Choroid plexus epithelial cell (primary cell): ENCODE measurements at places on chromosomes 7 and 10.

- DNase-seq: peak; percentile 69
Measured at GRCh38 chr10:43861966-43862751, 213.5 kb upstream of the ZNF32 start.

DNA sequence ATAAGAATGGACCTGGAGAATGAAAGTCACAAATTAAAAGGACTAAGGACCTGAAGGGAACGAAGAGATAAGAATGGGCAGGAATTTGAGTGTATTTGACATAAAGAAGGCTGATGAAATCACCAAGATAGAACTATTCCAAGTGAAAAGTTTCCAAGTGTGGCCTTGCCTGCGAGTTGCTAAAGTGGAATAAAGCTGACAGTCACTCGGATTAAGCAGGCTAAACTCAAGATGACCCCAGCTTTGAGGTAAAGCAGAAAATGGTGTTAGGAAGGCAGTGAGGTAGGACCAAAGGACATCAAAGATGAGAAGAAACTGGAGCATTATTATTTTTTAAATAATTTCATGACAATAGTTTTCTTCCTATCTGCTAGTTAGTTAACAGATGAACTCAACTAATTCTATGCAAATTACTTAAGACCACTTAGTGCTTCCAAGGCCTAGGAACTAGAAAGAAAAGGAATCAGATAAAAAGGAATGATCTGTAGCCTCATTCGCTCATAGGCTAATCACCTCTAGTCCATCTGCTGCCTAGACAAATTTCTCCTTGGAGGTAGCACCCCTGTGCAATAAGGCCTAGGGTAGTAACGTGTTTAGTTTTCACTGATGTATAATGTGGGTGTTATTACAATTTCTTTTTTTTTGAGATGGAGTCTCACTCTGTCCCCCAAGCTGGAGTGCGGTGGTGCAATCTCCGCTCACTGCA, 34.5 kb downstream of the EZH2 start:
- DNase-seq: no peak

DNA sequence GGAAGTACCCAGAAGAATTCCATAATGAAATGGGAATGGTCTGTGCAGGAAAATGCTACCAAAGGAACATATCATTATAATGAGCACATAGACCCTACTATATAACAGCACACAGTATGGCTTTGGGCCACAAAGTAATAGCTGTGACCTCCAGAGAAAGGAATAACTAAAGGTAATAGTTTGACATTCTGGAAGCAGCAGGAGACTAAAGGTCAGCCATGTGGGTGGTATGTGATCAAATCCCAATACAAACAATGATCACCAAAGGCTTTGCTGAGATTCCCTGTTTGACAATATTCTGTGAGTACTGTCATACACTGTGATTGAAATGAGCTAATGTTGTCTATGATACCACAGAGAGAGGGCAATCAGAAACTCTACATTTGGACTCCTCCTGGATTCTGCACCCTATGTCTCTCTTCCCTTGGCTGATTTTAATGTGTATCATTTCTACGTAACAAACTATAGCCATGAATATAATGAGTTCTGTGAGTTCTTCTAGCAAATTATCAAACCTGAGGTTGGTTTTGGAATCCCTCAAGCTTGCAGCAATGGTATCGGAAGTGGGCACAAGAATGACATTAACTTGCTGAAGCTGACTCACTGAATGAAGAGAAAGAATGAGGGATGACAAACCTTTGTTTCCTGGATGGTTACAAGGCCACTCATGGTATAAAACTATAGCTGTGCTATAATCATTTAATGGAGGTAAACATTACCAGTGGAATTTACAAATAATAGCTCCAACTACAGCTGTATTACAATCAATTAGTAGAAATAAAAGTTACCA, 99.6 kb downstream of the JMJD1C start:
- DNase-seq: no peak

GRCh38 chr10:22646388-22646853, 68.0 kb downstream of the PIP4K2A start:
- peak; percentile 49 for DNase-seq

DNA sequence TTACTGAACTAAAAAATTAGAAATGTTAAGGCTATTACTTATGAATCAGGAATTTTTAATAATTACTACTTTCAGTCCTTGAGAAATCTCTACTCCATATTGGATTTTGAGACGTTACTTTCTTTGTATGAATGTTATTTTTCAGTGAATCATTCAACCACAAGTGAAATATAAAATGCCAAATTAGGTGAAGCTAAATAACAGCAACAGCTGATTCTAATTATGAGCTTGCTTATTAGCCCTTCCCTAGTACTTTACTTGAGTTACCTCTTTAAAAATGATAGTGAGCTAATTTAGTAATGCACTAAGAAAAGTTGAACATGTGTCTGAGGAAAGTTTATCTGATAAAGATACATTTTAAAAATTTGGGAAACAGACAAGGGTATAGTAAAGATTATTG, 51.4 kb downstream of the PCGF5 start:
- no peak for DNase-seq

DNA sequence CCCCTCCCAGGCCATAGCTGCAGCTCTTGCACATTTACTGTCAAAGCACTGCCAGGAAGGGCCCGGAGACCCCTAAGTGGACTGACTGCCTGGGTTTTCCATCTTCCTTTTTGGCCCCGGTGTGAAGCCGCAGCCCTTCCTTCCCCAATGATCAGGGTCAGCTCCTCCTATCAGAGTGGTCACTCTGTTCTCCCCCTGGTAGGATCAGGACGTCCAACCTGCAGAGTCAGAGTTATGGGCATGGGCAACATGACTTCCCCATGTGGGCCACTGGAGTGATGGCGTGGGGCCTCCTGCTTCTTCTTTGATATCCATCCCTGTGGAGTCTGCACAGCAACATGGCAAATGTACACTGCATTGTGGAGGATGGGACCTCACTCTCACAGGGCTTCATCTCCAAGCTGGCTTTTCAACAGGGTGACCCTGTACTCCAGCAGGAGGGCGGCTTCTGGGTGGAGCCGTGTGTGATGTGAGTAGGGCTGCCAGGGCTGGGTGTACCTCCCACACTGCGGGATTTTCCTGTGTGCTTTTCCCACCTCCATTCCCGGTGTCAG, 6.4 kb upstream of the RAMP3 start:
- no peak for DNase-seq

GRCh38 chr7:93902777-93903423, 3.5 kb upstream of the GNGT1 start:
- DNase-seq: peak; percentile 85

- DNase-seq: no peak
Measured at GRCh38 chr7:121745856-121746255, 127.1 kb upstream of the PTPRZ1 start.

DNA sequence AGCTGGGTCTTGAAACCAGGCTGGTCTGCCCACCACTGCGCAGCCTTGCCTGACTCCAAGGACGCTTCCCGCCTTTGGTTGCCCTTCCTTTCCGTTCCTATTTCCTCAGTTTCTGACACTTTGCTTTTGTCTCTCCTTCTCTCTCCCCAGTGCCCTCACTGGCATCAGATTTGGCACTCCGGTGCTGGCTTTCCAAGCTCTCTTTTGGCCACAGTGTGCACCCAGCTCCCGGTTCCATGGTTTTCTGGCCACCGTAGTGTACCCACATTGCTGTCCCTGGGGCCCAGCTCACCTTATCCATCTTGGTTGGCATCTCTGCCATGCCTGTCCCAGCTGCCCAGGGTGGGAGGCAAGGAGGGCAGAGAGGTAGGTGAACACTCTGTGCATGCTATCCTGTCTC, 142.2 kb downstream of the PLXNA4 start:
- no peak for DNase-seq

DNA sequence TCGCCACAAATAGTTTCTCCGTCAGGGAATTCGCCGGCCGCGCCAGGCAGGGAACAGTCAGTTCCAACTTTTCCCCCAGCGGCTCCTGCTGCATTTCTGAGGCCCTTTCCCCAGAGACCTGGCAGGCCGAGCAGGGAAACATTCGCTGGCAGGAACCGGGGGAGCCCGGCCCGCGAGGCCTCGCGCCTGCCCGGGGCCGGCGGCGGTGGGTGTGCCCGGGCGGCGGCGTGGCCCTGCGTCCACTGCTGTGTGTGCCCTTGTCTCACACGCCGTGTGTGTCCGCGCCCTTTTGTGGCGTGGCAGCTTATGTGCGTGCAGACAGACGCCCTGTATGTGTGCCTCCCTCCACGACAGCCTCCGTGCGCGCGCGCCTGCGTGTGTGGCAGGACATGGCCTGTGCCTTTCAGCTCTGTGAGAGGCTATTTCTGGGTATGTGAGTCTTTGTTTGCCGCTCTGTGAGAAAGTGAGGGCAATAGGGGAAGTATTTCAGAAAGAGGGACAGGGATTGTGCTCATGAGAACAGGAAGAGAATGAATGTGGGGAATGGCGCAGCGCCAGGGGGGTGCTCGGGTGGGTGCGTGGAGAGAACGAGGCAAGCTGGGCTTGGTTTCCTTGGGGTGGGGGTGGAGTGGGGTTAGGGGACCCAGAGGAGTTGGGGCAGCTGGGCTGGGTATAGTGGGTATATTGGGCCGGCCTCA, 689 bp upstream of the SMARCD3 start:
- DNase-seq: peak; percentile 53

DNA sequence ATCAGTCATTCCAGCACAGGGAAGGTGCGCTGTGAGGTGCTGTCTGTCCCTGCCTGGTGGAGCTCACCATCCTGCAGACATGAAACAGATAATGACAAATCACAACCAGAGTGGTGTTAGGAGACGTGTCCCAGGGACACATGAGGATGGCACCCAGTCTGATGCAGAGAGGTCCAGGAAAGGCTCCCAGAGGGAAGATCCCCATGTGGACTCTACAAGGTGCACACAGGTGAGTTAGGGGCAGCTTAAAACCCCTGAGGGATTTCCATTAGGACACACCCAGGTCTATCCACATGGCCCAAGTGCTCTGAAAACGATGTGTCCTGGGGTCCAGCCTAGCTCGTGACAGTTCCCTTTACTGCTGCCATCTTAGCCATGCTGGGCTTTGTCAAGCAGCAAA, 91.4 kb downstream of the ADARB2 start:
- DNase-seq: no peak

DNA sequence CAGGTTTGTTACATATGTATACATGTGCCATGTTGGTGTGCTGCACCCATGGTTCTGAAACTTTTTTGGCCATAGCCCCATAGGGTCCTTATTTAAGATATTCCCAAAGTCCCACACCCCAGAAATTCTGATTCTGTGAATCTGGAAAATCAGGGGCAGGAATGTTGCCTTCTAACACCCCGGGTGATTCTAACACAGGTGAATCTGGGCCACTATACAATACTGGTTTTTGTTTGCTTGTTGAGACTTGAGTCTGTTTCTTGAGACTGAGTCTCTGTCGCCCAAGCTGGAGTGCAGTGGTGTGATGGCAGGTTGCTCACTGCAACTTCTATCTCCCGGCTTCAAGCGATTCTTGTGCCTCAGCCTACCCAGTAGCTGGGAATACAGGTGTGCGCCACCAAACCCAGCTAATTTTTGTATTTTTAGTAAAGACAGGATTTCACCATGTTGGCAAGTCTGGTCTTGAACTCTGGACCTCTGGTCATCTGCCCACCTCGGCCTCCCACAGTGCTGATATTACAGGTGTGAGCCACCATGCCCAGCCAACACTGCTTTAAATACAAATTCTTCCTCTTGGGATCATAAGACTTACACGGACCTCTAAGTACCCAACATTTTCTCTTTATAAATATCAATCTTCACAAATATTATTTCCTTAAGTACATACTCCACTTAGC, 16.9 kb upstream of the PHYH start:
- no peak for DNase-seq

- no peak for DNase-seq
Measured at GRCh38 chr7:137513091-137513490, 169.6 kb upstream of the PTN start.

DNA sequence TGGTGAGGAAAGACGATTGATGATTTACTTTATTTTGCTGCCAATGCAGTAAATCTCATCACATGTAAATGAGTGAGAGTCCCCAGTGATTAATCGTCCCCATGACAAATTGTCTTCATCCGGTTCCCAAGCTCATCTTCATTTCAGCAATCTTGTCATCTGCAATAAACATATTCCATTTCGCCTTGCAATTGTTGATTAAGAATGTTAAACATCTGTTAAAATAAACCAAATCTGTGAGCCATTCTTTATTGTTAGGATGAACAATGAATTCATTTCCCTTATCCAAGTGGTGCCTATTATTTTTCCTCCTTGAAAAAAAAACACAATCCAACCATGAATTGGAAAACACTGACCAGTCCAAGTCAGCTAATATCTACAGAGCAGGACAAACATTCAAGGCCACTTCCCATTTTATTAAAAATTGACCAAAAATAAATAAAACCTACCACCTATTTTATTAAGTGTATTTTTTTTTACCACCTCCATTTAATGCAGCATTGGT, 36.5 kb downstream of the NPS start:
- DNase-seq: no peak

GRCh38 chr7:148330822-148331221, 259.7 kb upstream of the C7orf33 start:
- DNase-seq: no peak

GRCh38 chr10:130737621-130738020, 573.9 kb downstream of the TCERG1L start:
- peak; percentile 2 for DNase-seq

- DNase-seq: no peak
Measured at GRCh38 chr7:105853931-105854419, 22.4 kb downstream of the ATXN7L1 start.

GRCh38 chr7:22610951-22611757, 111.2 kb upstream of the STEAP1B start:
- peak; percentile 61 for DNase-seq

- DNase-seq: no peak
Measured at GRCh38 chr10:132957981-132958882, 15.9 kb upstream of the CFAP46 start.

DNA sequence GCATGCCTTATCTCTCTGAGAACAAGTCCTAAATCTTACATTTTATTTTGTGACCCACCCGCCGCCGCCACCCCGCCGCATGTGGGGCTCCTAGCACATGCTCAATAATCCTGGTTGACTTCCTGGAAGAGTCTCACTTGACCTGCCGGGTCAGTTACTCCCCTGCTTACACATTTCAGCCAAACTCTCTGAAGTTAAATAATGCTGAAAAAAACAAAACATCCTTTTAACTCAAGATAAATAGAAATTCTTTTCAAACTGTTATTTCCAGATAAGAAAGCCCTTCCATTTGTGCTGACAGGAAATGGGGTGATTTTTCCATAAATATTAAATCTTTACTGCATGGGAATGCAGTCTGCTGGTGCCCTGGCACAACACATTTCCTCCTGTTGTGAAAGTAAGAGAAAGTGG, 123.5 kb downstream of the ABLIM1 start:
- no peak for DNase-seq
